ENCODE measurements at places on chromosomes 4 and X.

- no peak for DNase-seq
These were observed 7.2 kb downstream of the PDHA1 start for GRCh38 chrX:19350941-19351384.

DNA sequence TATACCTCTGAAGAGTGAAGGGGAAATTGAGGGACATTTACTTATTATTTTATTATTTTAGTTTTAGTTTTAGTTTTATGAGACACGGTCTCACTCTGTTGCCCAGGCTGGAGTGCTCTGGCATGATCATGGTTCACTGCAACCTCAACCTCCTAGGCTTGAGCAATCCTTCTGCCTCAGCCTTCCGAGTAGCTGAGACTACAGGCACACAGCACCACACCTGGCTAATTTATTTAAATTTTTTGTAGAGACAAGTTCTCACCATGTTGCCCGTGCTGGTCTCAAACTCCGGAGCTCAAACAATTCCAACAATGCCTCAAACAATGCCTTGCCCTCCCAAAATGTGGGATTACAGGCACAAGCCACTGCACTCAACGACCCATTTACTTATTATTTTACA, 68.4 kb upstream of the BMP2K start:
- no peak for DNase-seq

GRCh38 chr4:7196288-7196651, 3.9 kb downstream of the SORCS2 start:
- no peak for DNase-seq

- no peak for DNase-seq
These were observed 5.1 kb downstream of the ELF4 start for GRCh38 chrX:130105244-130105643.

GRCh38 chrX:124634363-124634762, 288.0 kb downstream of the SH2D1A start:
- DNase-seq: no peak

DNA sequence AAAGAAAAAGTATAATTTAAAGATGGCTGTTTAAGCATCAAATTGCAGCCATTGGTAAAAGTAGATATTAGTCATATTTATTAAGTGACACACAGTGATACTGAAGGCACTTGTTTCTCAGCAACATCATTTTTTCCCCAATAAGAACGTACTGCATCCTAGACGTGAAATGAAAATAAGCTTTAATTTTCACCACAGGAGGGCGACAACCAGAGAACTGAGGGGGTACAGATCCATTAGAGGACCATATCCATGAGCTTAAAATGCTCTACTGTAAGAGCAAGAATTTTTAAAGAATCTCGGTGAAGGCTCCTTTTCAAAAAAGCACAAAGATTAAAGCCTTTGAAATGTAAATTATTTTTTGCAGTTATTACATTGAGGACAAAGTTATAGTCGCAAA, 33.4 kb downstream of the FRG1 start:
- DNase-seq: no peak

- no peak for DNase-seq
These were observed 45.1 kb upstream of the LGI2 start for GRCh38 chr4:25075851-25076250.

DNA sequence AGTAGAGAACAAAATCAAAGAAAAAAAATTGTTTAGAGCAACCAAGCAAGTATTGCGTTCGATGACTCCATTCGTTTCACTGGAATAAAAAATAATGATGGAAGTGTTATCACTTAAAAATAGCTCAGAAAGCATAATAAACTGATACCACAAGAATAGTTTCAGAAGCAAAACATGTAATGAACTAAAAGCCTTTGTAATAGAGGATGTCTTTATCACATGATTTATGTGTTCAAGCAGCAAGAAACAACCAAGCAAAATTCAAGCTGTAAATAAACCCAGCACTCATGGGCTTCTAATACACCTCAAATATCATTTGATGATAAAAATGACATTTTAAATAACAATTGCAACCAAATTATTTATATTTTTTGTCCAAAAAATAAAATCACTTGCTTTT, 192.2 kb downstream of the NDST4 start:
- no peak for DNase-seq

GRCh38 chr4:25351777-25352416, 25.2 kb upstream of the ANAPC4 start:
- DNase-seq: no peak

DNA sequence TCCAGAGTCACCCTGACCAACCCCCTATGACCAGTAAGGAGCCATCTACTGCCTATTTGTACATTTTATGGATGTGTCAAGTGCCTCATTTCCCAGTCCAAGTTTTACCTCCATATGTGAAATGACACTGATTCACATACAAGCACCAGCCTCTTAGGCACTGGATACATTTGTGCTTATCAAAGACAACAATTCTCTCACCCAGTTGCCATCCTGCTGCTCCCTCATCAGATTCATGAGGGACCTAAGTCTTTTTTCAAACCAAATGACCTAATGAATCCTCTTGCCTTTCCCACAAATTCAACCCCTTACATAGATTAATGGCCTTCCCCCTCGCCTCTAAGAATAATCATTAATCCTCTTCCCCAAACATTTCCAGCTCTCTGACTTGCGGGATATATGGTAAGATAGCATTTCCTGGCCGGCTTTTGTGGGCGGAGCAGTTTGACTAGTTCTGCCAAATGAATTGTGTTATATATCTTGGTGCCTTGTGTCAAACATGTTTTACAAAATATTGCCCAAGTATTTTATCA, 233.9 kb downstream of the ARAP2 start:
- DNase-seq: no peak

- no peak for DNase-seq
These were observed 18.0 kb upstream of the CYP2U1 start for GRCh38 chr4:107913283-107913899.

DNA sequence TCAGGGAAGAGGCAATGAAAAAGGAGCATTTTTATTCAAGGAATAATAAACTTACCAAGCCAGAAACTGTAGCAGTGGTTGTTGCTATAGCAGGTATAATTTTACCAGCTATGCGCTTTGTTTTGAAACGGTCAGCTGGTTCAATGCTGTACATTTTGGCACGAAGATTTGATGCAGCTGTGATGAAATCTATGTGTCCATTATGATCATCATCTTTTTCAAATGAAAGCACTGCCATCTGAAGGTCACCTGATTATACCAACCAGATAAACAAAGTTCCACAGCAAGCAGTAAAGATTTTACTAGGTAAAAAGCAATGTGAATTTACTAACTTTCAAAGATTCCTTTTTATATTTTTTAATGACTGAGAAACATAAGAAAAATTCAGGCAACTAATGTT, 66.4 kb downstream of the STAP1 start:
- DNase-seq: no peak

GRCh38 chr4:153448003-153448731, 18.0 kb upstream of the TMEM131L start:
- no peak for DNase-seq

DNA sequence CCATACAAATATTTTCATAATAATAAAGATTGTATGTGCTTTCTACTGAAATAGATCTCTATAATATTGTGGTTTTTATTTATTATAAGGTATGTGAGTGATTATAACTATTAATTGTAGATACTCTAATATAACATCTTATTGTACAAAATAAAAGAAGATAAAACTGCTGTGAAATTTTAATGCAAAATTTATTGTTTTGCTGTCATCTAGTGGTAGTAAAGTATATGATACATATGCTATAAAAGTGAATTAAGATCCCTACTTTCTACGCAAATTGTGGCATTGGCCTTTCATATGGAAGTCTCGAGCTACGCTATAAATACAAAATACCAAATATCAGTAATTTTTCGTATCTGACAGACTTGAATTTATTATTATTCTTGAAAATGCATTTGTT, 19.3 kb downstream of the YIPF7 start:
- no peak for DNase-seq

GRCh38 chrX:149908308-149908707, 21.1 kb upstream of the HSFX4 start:
- no peak for DNase-seq

DNA sequence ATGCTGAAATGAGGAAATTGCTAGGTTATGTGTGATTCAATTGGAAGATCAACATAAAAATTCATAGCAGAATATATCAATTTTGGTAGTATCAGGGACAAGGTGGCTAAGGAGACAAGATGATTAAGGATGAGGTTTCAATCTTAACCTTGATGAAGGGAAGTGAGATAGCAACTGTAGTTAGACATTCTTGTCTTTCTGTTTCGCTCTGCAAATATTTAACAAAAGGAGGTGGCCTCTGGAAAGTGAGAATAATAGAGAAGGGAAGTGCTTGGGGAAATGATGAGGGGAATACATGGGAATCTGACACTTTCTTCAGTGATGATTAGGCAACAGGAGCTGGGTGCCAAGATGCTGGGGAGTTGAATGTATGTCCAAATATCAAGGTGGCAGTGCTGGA, 337.1 kb upstream of the PUDP start:
- no peak for DNase-seq

GRCh38 chrX:39491548-39492297, 606.0 kb downstream of the BCOR start:
- DNase-seq: no peak

GRCh38 chr4:2745981-2746806, 9.9 kb downstream of the TNIP2 start:
- no peak for DNase-seq

- no peak for DNase-seq
These were observed 248.3 kb upstream of the MAD2L1 start for GRCh38 chr4:120314969-120315368.

DNA sequence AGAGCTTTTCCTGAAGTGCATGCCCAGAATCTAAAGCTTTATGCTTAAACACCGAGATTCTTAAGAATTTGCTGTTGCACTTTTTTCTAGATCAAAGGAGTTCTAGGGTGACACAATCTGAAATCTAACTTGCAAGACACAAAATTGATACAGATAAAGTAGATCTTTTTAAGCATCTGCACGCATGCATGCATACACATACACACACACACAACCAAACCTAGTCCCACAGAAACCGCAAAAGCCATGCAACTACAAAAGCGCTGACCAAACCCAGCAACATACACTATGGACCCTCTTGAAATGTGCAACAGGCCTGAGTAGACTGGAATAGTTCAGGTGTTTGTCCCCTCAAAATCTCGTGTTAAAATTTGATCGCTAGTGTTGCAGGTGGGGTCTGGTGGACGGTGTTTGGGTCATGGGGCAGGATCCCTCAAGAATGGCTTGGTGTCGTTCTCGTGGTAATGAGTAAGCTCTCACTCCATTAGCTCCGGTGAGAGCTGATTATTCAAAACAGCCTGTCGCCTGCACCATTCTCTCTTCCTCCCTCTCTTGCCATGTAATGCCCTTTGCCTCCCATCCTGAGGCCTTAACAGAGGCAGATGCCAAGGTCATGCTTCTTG, 52.7 kb downstream of the IRF2 start:
- no peak for DNase-seq

GRCh38 chr4:73914071-73914470, 44.9 kb downstream of the CXCL1 start:
- no peak for DNase-seq

DNA sequence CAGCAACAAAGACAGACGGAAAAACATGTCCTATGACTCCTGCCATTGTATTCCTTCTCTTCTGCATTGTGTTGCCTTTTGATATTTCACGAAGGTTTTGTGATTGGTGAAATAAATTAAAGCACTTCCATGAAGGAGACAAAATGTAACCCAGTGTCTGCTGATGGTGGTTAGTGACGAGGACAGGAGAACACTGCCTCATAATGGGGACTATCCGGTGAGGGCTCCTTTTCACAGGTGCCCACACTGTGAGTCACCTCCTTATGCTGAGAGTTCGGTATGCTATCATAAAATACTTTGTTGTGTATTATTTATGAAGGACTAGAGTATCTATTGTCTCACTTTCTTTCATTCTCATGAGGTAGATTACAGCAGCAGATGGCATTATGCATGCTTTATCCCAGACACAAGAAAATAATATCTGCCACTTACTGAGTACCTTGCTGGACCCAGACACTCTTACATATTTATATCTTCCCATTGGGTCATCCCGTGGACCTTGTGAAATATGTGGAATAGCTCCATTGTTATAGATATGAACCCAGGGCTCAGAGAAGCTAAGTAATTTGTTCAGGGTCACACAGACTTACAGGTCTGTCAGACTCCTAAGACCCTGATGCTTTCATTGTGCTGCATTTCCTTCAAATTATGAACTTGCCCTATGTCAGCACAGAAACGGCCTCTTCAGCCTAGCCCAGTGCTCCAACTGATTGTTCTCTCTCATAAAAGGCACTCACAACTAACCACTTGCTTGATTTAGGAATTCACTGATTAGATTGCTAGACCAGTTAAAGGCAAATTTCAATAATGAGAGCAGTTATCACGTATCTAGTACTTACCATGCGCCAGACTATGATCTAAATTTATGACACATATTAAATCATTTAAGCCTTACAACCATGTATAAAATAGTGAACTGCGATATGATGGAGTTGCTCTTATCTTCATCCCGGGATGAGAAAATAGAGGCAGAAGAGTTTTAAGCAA, 31.2 kb downstream of the PLS3 start:
- DNase-seq: no peak

DNA sequence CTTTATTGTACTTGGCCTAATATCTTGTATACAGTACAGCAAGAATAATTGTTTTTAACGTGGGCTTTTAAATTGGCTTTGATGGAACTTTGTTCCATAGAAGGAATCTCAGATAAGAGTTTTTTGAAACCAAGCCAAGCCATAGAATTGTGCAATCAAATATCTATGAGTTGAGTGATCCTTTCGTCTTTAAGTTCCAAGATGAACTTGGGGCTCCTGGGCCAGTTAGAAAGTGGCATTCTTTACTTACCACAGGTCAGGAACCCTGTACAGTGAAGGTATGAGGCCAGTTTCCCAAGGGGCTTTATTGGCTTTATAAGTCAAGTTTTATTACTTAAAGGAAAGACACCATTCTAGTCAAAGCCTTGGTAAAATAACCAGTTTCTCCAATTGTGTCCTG, 2104.2 kb downstream of the PCDH7 start:
- no peak for DNase-seq

GRCh38 chr4:1783015-1783414, 10.1 kb upstream of the FGFR3 start:
- DNase-seq: no peak

DNA sequence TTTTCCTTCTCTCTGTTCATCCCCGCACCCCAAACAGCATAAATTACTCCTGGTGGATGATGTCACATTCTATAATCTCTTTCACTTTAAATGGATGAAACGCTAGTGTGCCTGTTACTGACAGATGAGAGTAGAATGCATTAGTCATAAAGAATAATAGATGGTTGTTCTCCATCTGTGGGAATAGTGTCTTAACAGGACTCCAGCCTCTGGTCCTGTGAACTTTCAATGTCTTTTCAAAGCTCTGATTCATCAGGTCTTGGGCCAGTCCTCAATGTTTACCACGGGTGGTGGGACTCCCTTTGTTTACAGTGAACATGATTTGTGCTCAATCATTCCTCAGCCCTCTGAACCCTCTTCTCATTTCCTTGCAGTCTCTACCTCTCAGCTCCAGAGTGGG, 182.6 kb downstream of the GABRB1 start:
- no peak for DNase-seq

GRCh38 chr4:2322227-2322626, 60.3 kb upstream of the MXD4 start:
- DNase-seq: no peak

GRCh38 chrX:116198810-116199209, 28.3 kb downstream of the AGTR2 start:
- DNase-seq: no peak

GRCh38 chr4:126191536-126191935, 876.8 kb downstream of the FAT4 start:
- no peak for DNase-seq

GRCh38 chrX:113828470-113828869, 755.4 kb upstream of the HTR2C start:
- DNase-seq: no peak

GRCh38 chrX:153411255-153411987, at the start of gene ZFP92:
ZFP92 (plus strand) TSS chrX:153411472; CDS start chrX:153418323, 6,851 bp downstream.
- DNase-seq: no peak

Measured in NCI-H1048 (cell line).